Left forelimb (tissue), 1 donor: ENCODE measurements at places on chromosomes 7 and 10.

GRCh38 chr10:19993714-19994315 lies 177.6 kb downstream of the PLXDC2 start:
- no peak for DNase-seq

- no peak for DNase-seq
Measured at GRCh38 chr7:41538810-41539724, 163.8 kb downstream of the INHBA start.

- no peak for DNase-seq
Measured at GRCh38 chr10:35926846-35927245, 284.8 kb upstream of the FZD8 start.

DNA sequence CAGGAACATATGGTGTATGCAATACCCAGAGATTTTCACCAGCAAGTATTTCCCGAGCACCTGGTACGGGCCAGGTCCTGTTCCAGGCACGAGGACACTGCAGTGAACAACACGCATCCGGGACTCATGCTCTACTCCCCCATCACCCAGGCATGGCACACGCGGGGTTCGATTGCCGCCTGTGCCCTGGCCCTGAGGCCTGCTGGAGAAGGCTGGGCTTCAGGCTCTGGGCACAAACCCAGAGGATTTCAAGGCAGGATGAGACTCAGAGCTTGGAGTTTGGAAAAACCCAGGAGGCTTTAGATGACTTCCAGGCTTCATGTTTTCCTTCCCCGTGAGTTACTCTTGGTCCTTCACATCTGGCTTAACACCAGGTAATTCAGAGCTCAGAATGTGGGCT lies 143.5 kb downstream of the NEURL1 start:
- no peak for DNase-seq

DNA sequence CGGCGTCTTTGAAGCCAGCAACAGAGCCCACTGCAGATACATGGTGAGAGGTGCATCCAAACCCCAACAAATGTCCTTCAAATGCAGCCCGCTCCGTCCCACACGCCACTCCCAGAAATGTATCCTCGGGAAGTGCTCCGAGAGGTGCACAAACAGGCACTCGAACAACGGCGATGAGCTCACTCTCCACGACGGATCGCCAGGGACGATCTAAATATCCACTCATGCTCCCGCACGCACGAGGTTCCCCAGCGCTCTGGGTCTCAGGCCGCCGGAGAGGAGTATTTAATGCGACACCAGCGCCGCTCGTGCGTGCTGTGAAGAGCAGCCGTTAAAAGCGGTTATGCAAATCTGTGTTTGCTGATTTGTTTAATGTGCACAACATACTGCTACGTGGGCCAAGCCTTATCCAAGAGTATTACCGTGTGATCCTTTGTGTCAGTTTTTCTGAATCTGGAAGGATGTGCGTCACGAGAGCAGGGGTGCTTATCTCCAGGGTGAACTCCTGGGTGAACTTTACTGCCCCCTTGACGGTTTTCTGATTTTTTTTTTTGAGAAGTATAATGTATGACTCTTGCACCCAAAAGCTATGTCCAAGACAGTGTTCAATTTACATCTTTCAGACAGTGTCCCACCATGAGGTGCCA lies 48.5 kb upstream of the PPP2R2D start:
- no peak for DNase-seq

DNA sequence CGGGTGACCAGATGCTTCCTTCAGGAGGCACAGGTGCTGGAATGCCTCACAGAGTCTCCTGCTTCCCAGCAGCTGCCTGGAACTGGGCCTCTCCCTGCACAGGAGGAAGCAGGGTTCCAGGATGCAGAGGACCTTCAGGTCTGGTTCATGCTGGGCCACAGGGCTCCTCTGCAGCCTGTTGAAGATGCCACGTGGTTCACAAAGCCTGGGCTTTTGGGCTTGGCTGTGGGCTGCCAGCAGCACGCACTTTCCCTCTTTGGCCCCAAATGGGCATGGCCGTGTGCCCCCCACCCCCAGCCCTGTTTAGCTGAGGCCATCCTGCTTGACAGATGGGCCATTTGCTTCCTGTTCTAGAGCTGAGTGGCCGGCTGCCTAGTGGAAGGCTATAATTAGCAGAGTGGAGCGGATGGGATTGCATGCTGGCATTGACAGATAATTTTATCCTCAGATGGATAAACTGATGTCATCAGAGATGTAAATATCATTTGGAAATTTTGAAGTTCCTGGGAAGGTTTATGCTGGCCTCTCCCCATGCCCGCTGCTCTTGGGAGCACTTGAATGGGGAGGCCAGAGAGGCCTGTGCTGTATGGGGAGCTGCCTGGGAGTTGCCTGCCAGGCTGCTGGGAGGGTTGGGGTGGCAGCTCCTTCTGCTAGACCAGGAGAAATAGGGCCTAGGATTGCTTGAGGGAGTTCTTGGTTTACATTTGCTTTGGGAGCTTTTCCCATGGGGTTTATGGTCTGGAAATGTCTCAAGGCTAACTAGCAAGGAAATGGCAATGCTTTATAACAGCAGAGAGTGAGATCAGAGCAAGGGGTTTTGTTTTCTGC lies 28.2 kb downstream of the TSPAN15 start:
- no peak for DNase-seq

DNA sequence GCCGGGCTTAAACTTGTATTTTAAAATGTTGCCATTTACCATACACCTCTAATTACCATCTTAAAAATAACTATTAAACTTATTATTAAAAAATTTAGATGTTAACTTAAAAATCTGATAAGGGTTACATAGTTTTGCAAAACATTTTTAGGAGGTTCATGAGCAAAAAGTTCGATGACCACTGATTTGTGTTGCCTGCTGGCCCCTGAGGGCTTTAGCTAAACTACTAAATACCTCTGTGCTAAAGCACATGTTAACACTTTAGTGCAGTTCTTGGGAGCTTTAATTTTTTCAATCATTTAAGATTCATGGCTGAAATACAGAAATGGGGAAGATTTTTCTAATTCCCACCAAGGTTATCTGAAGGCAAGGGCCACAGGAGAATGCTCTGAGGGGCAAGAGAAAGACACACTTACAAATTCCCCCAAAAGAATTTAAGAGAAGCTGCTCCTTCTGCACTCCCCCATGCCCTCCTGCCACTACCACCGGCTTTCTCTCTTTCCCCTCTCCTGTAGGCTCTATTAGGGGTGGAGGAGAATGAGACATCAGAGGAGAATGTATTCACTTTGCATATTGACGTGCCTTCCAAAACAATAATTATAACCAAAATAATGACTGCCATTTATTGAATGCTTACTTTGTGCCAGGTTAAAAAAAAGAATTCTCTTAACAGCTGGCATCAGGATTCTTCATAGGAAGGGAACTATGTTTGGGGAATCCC lies 106.2 kb downstream of the RTKN2 start:
- DNase-seq, result no peak

DNA sequence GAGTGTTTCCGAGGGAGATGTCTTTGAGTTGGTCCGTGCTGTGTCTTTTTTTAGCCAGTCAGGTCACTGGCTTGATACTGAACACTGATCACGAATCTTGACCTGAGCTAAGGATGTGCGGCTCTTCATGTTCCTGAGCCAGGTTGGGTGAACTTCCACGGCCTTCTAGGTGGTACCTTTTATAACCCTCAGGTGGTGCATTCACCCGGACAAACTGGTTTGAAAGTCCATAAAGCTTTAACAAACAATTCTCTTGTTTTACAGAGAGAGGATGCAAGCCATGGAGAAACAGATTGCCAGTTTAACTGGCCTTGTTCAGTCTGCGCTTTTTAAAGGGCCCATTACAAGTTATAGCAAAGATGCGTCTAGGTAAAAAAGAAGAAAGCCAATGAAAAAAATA lies 229.5 kb downstream of the ARHGAP21 start:
- DNase-seq, result no peak

- no peak for DNase-seq
Measured at GRCh38 chr7:81260152-81260551, 341.3 kb upstream of the SEMA3C start.

DNA sequence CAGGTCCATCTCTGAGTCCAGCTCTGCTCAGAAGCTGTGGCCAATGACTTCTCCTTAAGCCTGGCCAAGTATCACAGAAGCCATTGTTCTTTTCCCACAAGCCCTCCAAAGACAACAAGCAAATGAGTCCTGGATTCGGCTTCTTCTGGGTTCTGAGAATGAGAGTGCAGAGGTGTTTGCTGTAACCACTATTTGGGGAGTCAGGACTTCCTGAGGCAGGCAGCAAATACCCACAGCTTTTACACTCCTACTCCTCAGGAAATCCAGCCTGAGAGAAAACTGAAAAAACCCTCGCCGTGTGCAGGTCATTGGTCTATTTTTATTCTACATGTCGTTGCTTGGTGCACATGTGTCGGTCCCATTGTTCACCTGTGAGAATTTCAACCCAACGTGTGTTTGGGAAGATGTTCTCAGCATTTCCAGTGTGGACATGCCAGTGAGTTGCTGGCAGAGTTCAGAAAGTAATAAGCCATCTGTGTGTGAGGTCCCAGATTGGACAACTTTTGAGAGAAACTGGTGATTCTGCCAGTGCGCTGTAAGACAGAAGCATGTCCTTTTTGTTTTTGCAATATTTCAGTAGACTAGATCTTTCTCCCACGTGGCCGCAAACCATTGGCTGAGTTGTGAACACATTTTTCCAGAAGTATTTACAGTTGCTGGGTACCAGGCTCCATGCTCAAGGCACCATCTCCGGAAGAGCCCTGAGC lies 121.6 kb upstream of the LYZL2 start:
- DNase-seq, result no peak

DNA sequence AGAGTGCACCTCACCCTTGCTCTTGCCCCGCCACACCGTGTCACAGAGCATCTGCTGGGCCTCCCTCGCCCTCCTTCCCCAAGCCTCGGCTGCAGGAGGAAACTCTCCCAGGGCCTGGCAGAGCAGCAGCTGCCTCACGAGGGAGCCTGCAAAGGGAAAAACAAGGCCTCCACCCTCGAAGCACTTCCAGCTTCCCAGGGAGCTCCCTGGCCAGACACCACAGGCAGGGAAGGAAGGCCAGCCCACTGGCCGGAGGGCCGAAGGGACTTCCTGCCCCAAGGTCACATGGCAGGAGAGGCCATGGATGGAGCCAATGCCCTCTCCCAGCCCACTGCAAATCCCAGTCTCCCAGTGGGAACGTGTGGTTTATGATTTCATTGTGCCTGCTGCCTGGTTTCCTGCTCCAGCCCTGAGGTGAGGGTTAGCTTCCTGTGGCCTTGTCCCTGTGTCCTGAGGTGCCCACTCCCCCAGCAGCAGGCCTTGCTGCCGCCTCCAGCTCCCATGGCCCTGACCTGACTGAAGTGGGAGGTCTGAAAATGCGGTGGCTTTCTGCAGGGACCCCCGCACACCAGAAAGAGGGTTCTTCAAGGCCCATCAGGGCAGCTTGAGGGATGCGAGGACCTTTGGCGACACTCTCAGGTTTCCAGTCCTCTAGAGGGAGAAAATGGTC lies 100.5 kb upstream of the PPIF start:
- no peak for DNase-seq

DNA sequence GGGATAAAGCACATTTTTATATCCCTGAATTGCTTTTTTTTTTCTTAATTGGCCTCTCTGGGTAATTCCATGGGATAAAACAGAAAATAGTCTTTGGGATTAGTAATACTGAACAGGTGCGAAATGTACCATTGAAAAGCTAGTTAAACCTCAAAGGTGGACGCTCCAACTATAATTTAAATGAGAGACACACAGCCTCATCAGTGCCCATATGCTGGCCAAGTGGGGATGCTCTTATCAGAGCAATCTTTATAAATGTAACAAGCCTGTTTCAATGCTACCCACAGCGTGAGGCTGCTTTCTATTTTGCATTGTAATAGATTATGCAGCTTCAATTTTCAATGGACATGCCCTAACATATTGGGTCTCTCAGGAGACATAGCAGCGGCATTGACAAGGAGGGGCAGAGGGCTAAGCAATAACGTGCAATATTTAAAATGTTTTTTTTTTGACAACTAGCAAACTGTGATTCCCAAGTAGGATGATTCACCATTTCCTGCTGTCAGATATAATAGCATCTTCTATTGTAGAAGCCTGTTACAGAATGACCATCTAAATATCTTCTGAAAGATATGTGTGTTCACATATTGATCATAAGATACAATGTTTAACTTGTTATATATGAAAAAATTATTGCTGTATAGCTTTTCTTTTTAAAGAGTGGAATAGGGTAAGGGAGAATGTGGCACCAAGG lies 91.3 kb upstream of the BET1 start:
- DNase-seq, result no peak

- DNase-seq, result no peak
Measured at GRCh38 chr10:43130770-43131171, 7.5 kb upstream of the CSGALNACT2 start.

GRCh38 chr10:26216585-26217395 lies at the start of gene GAD2:
Gene GAD2 (plus strand): TSS chr10:26216774. CDS start chr10:26216810, 36 bp downstream.
- DNase-seq, result no peak

- DNase-seq, result no peak
Measured at GRCh38 chr7:51019191-51019844, 236.6 kb upstream of the GRB10 start.

GRCh38 chr10:90977855-90978486 lies 57.1 kb upstream of the ANKRD1 start:
- DNase-seq, result no peak

DNA sequence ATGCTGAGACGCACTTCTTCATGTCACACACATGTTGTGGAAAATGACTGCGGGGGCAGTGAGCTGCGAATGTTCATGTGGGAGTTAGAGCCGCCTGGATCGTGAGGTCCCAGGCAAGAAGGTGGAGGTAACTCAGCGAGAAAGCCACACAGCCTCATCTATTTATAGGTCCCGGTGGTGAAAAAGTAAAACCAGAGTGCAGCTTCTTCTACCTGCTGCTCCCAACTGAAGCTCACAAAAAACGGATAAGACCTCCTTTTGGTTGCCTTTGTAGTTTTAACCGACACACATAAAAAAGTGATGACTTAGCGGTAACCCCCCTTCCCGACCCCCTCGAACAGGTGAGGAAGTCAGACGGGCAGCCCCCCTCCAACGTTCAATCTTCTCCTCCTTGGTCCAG lies 276.9 kb downstream of the GATA3 start:
- no peak for DNase-seq

DNA sequence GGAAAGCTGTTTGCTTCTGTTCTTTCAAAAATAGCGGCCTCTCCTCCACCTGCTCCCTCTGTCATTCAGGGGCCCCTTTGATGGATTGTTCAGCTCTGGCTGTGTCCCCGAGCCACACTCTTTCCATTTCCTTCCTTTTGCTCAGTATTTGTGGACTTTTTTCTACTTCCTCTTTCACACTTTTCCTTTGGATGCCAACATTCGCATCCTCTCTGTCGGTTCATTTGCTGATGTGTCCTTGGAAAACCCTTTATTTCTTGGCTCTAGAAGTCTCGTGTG lies 11.7 kb upstream of the PWWP2B start:
- DNase-seq, result no peak

DNA sequence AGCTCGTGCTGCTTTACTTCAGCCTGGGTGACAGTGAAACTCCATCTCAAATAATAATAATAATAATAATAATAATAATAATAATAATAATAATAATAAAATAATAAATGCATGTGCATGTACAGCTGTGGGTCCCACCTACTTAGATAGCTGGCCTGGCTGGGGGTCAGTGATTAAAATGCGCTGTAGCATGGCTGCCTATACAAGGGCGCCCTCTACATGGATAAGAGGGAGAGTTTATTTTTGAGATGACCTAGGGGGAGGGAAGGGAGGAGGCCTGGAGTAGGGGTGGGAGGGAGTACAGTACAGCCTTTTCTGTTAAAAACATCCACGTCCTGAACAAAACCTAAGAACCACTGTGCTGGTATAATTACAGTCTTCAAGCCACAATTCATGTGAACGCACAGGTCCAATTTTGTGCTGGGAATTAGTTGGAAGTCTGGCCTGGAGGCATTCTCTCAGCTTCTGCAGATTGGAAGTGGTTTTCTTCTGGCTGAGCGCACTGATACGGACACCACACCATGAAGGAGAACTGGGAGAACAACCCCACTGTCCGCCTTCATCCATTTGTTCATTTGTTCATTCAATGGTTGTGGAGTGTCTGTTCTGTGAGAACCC lies 146.5 kb downstream of the TMEM178B start:
- no peak for DNase-seq

GRCh38 chr7:104855861-104856260 lies 158.1 kb upstream of the KMT2E start:
- no peak for DNase-seq
